ENCODE measurements at places on chromosomes 1 and 21. TPM values are rescaled to one million over a fixed set of nuclear protein-coding genes. Genes with fewer than 3 reads are reported as not detected.
A peak's percentile ranks its signal among the peaks of the same experiment; 100 is the strongest.

DNA sequence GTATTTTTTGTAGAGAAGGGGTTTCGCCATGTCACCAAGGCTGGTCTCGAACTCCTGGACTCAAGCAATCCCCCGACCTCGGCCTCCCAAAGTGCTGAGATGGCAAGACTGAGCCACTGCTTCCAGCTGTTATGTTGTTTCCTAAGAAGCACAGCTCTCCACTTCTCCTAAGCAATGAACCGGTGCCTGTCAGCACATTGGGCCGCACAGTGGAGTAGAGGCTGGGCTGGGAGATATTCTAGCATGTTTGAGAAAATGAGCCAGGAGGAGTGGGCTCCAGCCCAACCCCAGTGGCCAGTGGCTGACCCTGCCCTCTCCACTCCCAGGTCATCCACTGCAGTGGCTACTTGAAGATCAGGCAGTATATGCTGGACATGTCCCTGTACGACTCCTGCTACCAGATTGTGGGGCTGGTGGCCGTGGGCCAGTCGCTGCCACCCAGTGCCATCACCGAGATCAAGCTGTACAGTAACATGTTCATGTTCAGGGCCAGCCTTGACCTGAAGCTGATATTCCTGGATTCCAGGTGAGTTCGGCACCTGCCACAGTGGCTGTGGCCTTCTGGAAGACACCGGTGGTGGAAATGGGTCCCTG is 27.0 kb downstream of the SIM2 start:
- DNase-seq: peak; percentile 72

- peak; percentile 88 for DNase-seq
These were observed 249.4 kb downstream of the NPHP4 start for GRCh38 chr1:5742801-5743200.

DNA sequence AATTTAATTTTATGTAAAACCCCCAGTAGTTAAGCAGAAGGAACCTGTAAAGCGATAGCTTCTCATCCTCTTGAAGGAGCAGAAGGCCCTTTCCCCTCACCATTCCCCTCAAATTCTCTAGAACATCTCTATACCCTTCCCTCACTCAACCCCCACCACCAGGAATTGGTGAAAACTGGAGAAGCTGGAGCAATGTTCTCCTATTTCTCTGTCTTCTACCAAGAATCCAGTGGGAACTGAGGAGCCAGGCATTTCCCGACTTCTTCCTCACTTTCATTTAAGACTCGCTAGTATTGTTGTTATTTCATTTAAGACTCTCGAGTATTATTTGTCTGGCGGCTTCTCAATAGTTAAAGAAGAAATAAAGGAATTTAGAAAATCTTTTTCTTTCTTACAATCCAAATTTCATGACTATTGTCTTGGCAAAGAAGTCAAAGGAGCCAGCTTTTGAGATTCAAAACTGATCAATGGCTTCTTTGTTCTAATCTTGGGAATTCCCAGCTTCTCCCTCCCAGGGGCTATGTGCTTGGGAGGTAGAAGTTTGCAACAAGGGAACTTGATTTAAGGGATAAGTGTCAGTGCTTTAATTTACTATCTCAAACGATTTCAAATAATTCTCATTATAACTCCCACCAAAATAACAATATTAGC is 253.3 kb upstream of the ADGRL2 start:
- DNase-seq: no peak

Gene ISG15
- total RNA-seq: 47.0 TPM

Gene KCNE1
- 7.3 TPM for total RNA-seq

Measured in mesenteric fat pad (tissue), 1 donor.